NCI-H524 (cell line): ENCODE measurements at places on chromosomes 7 and 10.
A peak's percentile ranks its signal among the peaks of the same experiment; 100 is the strongest.

GRCh38 chr7:151631570-151631952, 111.9 kb upstream of the RHEB start:
- no peak for DNase-seq

- DNase-seq = no peak
Observed at GRCh38 chr10:32687546-32687945, 241.6 kb downstream of the CCDC7 start.

- DNase-seq = no peak
Observed at GRCh38 chr7:27109466-27110185, 7.1 kb upstream of the HOXA2 start.

- no peak for DNase-seq
Observed at GRCh38 chr10:96122824-96123223, 7.3 kb upstream of the ZNF518A start.

DNA sequence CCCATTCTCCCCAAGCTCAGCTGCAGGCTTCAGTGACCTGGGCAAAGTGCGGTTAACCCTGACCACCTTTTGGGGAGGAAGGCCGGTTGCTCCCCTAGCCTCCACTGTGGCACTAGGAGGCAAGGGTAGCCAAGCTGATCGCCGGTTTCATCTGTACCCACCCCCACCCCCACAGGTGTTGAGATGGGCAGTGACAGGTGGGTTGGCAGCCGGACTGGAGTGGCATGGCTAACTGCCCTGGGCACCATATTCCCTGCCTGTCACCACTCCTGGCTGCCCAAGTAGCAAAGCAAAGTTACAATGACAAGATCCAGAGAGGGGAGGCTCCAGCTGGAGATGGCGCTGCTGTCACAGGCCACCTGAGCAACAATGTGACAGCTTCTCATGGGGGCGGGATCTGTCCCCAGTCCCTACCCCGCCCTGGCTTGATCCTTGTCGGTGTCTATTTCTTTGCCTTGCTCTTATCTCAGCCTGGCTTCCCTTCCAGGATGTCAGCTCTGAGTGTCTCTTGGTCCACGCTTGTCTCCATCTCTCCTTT, 27.0 kb upstream of the BMS1 start:
- DNase-seq = no peak

DNA sequence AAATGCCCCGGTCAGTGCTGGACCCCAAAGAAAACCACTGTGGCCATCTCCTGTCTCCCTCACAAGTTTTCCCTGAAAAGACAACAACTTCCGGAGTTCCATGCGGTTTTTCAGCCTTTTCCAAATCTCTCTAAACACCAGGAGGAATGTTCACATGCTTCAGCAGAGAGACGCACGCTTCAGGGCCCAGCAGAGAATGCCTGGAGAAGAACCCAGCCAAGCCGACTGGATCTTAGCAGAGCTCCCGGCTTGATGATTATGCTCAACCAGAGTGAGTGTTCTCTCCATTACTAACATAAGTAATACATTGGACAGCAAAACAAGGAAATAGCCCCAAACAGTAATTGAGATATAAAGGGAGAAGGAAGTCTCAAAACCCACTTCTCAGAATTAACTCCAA, 17.9 kb downstream of the PRKCQ start:
- DNase-seq = no peak

DNA sequence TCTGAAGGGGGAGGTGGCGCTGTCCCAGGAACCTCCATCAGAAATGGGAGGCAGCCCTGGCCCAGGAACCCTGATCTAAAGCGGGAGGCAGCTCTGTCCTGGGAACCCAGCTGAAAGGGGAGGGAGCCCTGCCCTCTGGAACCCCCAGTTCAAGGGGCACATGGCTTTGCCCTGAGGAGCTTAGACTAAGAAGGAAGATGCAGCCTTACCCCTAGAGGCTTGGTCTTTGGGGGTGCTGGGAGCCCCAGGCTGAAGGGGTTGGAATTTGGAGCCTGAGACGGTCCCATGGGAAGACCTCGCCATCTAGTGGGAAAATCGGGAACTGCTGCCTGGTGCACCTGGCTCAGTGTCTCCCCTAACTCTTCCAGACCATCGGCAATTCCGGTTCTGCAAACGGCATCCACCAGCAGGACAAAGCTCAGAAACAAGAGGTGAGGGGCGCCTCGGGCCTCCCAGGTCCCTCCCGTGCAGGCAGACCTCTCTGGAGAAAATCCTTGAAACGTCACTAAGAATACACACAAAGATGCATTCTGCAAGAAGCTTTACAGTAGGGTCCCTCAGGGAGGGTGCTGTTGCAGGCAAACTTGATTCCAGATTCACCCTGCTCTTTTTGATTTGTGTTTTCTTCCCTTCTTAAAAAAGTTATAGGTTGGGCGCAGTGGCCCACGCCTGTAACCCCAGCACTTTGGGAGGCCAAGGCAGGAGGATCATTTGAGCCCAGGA, 52.4 kb upstream of the GTF2IRD1 start:
- peak; percentile 47 for DNase-seq

GRCh38 chr10:7035126-7035761, 375.6 kb downstream of the SFMBT2 start:
- DNase-seq = no peak

GRCh38 chr10:33143160-33143728, 185.2 kb upstream of the ITGB1 start:
- no peak for DNase-seq

DNA sequence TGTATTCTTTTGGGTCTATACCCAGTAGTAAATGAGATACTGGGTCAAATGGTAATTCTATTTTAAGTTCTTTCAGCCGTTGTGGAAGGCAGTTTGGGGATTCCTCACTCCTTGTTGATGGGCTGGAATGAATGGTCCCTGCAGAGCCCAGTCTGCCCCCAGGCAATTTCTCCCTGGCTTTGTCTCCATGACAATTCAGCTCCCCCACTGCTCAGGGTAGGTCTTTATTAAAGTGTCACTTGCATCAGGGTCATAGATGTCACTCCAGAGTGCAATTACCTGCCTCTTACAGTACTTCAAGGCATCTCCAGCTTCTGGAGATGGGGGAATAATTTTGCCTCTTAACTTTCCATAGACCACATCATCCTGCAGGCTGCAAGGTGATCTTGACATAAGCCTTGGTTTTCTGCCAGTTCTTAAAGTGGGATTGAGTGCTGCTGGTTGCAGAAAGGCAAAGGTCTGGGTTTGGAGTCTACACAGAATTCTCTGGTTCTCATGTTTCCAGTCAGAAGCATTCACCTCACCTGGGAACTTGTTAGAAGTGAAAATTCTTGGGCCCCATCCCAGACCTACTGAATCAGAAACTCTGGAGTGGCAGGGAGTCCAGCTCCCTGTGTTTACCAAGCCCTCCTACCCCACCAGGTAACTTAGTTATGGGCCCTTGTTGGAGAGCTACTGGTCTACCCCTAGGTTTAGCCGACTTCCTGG, 442.4 kb downstream of the GALNT17 start:
- no peak for DNase-seq

DNA sequence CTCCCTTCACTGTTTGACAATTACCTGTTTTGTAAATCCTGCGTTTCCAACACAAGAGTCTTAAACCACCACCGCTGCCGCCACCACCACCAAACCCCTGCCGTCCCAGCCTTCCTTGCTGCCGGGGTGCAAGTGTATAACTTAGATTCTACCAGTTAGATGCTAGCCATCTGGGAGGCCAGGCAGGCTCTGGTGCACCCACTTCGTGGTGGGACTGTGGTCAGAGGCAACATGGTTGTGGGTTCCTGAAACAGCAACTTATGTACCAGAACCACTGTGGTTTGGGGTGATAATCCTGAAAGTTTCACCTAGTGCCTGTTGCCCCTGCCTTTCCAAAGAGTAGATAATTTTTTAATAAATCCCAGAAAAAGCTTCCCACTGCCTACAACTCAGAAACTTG, 510.5 kb downstream of the CCSER2 start:
- DNase-seq = no peak

DNA sequence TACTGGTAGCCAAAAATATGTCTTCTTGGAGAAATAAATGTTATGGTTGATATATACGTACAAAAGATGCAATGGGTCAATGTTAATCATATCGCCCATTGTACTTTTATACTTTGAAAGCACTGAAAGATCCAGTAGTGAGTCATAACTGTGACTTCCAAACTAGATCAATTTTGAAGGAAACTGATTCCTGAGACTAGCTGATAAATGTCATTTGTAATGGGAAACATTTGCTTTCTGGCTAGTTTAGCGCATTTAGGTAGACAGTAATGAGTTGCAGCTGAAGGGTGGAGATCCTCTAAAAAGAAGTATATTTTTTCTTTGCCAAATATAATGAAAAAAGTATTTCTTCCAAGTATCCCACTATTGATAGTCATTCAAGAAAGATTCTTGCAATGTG, 53.5 kb upstream of the ARHGAP21 start:
- no peak for DNase-seq

DNA sequence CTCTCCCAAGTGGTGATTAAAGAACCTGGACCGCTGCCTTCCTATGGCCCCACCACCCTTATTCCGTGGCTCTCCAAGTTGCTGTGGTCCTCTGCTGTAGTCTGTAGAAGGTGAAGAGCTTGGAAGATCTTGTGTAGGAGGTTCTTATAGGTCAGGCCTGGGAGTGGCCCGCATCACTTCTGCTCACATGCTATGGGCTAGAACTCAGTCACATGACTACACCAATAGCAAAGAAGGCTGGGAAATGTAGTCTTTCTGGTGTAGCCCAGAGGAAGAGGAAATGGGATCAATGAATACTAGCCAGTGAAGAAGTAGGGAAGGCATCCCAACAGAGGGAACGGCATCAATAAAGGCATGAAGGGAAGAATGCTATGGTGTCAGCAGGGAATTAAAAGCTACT, 41.3 kb upstream of the AOAH start:
- no peak for DNase-seq

DNA sequence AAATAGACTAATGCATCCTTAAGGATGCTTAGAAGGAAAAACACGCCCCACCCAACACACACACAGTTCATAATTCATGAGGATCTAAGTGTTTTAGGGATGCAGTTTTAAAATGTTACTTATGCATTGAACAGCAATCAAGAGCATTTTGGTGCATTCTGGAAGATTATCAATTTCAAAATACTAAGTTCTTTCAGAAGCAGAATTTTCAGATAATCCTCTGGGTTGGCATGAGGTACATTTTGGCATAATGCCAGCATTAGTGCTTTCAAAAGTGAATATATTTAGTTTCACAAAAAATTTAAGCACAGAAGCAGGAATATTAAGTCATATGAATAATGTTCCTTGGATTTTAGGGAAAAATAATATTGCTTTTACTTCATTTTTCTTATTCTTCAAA, 937.1 kb downstream of the REEP3 start:
- DNase-seq = peak; percentile 0

- no peak for DNase-seq
Observed at GRCh38 chr7:54719974-54720373, 39.0 kb downstream of the SEC61G start.

DNA sequence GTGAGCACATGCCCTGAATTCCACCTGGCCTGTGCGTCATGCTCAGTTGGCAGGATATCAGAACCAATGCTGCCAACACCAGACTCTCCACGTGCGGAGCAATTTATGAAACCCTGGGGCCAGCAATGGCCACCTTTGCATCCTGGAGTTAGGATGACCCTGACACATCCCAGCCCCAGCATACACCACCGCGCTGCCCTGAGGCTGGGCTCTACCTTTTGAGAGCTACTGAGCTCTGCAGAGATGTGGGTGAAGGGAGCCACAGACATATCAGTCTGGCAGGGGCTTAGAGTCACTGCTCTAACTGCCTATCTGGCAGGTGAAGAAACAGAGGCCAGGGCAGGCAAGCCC, 41.9 kb downstream of the SYPL1 start:
- no peak for DNase-seq

DNA sequence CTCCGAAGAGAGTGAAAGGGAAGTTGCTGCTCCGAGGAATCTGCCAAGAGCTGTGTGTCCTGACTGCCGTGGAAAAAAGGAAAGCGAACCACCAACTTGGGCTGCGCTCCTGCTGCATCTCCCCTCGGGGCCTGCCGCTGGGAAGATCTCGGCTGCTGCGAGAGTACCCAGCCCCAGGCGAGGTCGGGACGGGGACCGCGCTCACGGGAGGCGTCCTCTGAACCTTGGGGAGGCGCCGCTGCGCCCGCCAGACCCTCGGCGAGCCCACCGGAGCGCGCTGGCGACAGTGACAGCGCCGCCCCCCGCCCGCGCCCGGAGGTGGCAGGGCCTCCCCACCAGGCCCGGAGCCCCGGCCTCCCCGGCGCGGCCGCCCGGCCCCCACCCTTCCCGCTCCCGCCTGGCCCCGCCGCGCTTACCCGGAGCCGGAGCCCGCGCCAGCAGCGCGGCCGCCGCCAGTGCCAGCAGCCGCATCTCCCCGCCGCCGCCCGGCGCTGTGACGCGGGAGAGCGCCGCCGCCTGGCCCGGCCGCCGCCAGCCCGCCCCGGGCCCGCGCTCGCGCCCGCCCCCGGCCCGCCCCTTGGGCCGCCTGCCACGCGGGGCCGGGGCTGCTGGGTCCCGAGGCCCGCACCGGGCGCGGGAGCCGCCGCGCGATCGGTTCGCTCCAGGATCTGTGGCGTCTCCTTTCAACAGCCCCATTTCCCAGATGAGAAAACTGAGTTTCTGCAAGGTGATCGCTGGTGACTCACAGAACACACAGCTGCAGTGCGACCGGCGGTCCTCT, at the start of gene VSTM4:
Gene VSTM4, minus strand, starts transcription at position 508 of the 781 bp plus-strand sequence. Its CDS starts 37 bp downstream, at position 471.
- peak; percentile 10 for DNase-seq

DNA sequence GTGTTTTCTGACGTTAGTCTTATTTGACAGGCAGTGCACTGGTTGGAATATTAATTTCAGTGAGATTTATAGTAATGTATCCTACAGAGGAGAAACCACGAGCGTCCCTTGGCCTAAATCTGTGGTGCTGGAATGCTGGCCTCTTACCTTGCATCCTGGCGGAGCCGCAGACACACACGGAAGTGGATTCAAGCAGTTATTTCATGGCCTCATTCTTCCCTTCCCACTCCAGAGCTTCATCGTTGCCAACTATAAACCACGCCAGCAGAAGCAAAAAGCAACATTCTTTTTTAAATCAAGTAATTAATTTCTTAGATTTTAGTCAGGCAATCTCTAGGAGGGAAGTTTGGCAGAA, 13.1 kb downstream of the WIPI2 start:
- no peak for DNase-seq

GRCh38 chr10:29859521-29860130, 199.8 kb downstream of the JCAD start:
- no peak for DNase-seq

- DNase-seq = no peak
Observed at GRCh38 chr10:132517951-132518521, 19.6 kb upstream of the INPP5A start.

DNA sequence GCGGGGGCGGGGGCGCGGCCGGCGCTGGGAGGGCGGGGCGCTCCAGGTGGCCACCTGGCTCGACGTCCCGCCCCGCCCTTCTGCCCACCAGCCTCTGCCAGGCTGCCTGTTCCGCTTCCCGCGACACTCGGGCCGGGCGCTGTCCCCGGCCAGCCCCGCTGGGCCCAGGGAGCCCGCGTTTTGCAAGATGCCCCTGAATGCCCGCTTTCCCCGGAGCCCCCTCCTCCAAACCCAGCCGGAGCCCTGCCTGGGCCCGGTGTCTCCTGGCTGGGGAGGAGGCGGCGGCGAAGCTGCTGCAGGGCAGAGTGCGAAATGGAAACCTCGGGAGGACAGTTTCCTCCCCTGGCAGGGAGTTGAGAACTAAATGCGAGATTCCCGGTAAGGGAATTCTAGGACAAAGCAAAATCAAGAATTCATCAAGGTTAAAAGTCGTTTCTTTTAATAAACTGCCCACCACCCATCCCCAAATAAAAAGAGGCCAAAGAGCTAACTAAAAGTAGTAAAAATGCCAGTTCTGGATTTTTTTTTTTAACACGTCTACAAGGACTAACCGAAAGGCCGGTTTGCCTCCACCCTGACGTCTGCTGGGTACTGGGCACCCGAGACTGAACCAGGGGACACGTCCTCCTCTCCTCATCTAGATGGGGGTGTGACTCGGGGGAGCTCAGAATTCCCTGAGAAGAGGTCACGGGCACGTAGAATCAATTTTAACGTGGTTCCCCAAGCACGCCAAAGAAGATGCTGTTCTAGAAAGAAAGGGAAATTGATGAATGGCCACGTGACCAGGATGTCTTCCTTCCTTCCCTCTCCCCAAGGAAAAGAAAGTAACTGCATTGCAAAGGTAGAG, 200.4 kb upstream of the NFE2L3 start:
- peak; percentile 14 for DNase-seq
